ENCODE measurements at places on chromosomes 13 and 19.

DNA sequence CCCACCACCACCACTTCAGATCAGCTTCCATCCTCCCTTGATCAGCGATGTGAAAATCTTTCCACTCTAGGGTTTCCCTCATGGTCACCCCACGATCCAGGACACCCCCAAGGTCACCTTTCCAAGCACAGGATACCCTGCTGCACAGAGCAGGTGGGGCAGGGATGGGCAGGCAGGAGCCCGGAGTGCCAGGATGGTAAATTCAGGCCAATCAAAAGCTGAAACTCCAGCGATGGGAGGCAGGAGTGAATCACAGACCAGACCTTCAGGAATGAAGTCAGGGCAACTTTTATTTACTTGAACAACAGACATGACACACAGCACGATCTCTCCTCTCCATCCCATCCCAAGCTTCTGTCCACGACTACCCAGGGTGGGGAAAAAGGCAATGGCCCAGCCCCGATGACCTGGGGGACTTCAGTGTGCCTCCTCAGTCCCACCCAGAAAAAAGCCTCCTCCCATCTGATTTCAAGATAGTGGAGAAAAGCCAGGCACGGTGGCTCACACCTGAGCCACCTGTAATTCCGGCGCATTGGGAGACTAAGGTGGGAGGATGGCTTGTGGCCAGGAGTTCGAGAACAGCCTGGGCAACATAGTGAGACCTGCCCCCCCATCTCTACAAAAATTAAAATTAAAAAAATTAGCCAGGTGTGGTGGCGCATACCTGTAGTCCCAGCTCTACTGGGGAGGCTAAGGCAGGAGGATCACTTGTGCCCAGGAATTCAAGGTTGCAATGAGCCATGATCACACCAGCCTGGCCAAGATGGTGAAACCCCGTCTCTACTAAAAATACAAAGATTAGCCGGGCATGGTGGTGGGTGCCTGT lies 39.2 kb downstream of the ZSWIM4 start:
- no peak for DNase-seq

DNA sequence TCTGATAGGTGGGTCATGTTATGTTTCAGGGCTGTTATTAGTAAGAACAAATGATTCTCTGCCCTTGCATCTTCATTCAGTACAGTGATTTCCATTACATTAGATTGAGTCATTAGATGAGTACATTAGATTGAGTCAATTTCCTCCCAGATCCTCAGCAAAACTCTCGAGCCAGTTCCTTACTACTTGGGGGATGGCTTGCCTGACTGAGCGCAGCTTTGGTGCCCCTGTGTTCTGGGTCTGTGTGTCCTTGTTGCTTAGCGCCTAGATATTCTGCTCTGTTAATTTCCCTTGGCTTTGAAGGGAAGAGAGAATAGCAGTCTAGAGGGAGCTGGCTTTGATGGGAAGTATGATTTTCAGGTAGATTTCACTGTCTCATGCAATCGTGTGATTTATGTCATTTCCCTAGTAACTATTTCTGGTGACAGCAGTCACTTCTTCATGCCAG lies 19.1 kb upstream of the SCEL start:
- no peak for DNase-seq

- no peak for DNase-seq
Measured at GRCh38 chr13:107392205-107392604, 823.1 kb downstream of the LIG4 start.

DNA sequence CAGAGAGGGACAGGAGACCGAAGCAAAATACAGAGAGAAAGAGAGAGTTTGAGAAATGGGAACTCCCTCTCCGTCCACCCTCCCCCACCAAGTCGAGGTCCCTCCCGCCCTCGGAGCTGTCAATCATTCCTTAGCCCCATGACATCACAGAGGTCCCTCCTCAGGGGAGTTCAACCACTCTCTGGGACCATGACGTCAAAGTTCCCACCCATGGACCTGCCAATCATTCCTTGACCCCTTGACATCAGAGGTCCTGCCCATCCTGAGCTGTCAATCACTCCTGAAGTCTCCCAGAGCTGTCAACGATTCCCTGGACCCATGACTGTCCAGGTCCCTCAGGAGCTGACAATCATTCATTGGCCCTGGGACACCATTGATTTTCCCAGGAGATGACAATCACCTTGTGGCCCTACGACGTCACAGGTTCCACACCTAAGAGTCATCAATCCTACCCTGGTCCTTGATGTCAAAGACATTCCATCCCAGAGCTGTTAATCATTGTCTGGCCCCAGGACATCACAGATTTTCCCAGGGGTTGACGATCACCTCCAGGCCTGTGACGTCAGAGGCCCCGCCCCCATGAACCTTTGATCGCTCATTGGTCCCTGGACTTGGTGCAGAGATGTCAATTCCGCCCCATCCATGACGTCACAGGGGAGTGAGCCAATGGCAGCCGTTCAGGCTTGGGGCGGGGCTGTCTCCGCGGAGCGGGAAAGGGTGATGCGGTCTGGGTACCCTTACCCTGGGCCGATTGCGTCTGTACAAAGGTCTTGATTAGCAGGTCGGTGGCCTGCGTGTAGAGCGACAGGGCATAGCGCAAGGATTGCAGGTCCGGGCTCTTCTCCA lies 61.7 kb downstream of the COLGALT1 start:
- no peak for DNase-seq

DNA sequence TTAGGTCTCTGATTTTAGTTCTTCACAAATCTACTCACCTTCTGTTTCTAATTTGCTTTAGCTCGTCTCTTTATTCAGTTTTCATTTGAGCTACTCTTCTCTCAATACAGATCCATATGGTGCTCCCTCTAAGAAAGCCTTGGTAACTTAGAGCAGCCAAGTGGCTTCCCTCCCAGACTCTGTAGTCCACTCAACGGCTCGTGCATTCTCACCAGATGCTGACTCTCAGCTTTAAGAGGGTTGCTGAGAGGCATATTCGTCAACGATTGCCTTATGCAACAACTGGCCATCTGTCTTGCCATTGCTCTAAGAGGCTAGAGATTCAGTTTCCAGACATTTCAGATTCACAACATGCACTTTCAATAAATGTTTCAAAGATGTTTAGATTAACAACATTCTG lies 785.8 kb upstream of the SLC10A2 start:
- no peak for DNase-seq

DNA sequence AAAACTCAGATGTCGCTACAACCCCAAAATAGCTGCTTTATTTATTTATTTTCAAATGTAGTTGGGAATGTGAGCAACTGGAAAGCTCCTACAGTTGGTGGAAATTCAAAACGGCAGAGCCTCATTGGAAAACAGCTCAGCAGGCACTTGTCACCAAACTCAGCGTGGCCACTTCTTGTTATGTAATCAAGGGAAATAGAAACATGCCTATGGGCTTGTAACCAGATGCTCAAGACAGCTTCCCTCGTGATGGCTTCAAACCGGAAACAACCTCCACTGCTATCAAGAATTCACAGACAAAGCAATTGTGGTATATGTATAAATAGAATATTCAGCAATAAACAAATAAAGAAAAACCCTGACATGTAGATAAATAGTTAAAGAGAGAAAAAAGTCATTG lies 627.8 kb upstream of the SLC10A2 start:
- DNase-seq, result no peak

DNA sequence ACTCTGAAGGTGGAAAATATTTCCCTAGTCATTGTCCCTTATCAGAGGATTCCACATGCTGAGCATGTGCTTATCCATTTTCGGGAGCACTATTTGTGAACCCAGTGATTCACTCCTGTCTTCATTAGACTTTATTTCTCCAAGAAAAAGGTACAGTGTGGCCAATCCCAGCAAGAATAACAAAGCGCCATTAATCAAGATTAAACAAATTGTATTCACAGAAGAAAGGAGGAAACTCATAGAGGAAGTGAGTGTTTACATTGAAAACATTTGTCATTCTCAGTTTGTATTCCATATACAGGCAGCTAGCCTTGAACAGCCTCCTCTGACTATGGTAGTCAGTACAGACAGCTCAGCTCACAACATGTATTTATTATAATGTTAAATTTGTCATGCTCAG lies 1669.9 kb upstream of the SPRY2 start:
- DNase-seq, result no peak

DNA sequence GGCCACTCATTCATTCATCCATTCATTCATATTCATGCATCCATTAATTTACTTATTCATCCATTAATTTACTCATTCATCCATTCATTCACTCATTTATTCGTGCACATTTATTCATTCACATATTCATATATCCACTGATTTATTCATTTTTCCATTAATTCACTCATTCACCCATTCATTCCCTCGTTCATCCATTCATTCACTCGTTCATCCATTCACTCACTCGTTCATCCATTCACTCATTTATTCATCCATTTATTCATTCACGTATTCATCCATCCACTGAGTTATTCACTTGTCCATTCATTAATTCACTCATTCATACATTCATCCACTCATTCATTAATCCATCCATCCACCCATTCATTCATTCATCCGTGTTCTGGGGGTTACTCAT lies 35.8 kb upstream of the OLFM2 start:
- DNase-seq, result no peak
